SK-MEL-5 (cell line): ENCODE measurements at places on chromosomes 6 and 20.

DNA sequence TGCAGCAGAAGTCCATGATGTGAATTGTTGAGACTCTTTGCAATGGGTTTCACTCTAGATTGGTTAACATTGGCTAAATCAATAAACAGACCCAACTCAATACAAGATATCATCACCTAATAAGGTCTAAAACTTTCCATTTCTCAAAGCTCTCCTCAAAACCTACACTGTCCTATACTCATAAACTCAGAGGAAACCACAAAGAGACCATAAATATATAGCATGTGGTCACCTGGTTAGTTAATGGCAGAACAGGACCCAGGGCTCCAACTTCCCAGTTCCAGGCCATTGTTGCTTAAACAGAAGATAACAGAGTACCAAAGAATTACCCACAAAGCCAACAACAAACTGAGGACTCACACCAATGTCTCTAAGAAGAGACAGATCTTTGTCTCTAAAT is 12.0 kb downstream of the RTN4IP1 start:
- DNase-seq, result no peak

- peak; percentile 17 for DNase-seq
Measured at GRCh38 chr6:138161338-138162110, at the start of gene ARFGEF3. Gene ARFGEF3, plus strand, starts transcription at chr6:138161939. Its CDS starts 148 bp downstream, at chr6:138162087.

DNA sequence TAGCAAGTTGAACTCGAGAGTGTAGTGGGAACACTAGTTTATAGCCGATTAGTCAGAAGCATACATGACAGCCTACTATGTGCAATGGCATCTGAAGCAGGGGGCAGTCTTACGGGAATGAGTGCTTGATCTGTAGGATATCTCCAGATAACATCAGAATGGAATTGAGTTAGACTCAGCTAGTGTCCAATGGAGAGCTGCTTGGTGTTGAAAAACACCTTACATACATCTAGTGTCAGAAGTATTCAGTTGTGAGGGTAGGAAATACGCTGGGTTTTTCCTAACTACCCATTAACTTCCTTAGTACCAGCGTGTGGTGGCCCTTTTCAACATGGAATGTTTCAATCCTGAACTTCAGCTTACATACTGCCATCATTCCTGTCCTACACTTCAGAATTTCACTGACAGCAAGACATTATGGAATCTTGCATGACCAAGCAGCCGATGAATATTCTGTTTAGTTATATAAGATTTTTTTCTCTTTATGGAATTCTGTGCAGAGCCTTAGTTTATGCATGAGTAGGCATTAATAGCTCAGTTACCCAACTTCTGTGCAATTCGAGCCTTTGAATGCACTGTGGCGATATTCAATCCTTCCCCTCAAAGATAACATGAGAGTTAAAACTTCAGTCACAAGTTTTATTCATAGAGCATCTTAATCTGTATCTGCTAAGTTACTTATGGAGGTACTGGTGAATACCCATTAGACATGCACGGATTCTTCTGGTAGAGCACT is 218.6 kb upstream of the MOCS1 start:
- no peak for DNase-seq

DNA sequence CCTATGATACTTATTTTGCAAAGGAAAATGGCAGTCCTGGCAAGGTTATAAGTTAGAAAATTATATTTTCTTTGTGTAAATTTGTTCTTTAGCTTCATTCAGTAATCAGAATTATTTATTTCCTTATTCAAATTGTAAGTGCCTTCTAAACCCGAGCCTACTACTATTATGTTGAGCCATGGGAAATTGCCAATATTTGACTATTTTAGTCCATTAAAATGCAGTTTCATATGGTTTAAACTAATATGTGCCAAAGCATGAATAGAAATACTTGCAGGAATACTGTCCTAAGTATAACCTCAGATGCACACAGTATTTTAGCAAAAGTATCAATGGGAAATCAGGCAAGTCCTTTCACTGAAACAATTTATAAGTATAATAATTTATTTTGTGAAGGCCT is 228.4 kb downstream of the LAMA2 start:
- DNase-seq, result no peak

DNA sequence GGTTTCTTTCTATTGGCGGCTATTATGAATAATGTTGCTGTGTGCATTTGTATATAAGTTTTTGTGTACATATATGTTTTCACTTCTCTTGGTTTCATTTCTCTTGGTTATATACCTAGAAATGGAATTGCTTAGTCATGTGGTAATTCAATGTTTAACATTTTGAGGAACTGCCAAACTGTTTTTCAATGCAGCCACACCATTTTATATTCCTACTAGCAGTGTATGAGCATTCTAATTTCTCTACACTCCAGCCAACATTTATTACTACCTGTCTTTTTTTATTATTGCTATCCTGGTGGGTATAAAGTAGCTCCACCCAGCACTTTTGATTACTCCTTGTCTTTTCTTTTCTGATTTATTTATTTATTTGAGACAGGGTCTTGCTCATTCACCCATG is 54.8 kb downstream of the PHACTR2 start:
- DNase-seq, result no peak

GRCh38 chr20:37295001-37295400 is 5.5 kb downstream of the MANBAL start:
- DNase-seq, result peak; percentile 33

DNA sequence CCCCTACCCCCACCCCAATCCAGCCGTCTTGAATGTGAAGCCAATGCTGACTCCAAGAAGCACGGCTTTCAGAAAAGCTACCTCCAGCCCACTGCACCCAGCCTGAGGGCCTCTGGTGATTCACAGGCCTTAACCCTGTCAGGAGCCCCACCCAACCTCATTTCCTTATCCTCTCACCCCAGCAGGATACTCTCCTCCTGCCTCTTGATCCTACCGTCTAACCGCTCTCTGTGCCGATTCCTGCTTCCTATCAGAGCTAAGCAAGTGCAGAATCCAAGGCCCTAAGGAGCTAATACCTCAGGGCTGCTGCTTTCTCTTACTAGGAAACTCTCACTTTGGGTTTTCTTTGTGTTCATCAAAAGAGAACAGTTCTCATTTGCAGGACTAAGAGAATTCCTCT is 47.2 kb downstream of the TRERF1 start:
- DNase-seq, result no peak

GRCh38 chr20:15011631-15012030 is 674.2 kb upstream of the FLRT3 start:
- peak; percentile 37 for DNase-seq

GRCh38 chr6:144341831-144342527 is 56.8 kb downstream of the UTRN start:
- DNase-seq, result no peak

- no peak for DNase-seq
Measured at GRCh38 chr6:108661430-108661829, 100.7 kb downstream of the FOXO3 start.
